HT-29 (cell line): ENCODE measurements at places on chromosomes 3 and 15.

- DNase-seq: no peak
Observed at GRCh38 chr3:59998058-59998457, 948.2 kb upstream of the CFAP20DC start.

- DNase-seq: no peak
Observed at GRCh38 chr3:113084777-113085176, 94.0 kb downstream of the GTPBP8 start.

DNA sequence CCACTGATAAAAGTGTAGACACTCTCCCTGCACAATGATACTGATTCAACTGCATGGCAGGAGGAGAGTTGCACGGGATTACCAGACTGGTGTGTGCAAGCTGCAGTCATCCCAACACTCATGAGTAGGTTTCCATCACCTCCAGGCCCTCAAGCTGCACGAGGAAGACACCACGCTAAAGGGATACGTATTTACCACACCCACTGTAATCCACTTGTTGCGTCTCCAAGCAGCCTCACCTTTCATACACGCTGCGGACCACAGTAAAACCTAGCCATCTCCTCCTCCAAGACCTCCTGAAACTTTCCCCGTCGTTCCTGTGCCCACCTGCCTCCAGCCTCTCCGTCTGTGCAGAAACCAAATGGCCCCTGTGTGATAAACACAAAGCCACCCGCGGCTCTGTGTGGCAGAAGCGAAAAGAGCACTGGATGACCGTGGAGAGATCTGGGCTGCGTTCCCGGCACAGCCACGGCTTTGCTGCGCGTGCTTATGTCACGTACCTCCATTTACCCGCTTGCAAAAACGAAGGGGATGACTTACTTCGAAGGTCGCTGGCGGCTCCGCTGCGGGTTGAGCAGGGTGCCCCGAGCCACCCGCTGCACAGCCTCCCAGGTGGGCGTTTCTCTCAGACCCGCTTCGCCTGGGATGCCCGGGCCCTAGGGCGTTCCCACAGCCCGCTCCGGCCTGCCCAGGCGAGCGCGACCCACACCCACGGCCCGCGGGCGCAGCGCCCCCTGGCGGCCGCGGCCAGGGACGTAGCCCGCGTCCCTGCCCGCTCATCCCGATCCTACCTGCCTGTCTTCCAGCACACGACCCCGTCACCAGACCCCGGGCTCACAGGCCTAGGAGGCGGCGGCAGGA, 643 bp downstream of the ABCC5 start:
- DNase-seq: peak; percentile 68

DNA sequence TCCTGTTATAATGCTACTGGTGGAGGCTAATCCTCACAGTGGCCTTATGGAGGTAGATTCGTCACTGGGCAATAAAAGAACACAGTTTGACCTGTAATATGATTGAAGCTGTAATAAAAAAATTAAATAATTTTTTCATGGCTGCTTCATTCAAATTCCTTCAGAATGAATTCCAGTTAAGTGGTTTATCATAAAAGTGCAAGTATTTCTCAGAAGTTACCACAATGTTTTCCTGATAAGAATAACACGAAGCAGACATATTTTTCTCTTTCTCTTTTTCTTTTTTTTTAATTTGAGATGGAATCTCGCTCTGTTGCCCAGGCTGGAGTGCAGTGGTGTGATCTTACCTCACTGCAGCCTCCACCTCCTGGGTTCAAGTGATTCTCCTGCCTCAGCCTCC, 15.6 kb downstream of the B4GALT4 start:
- no peak for DNase-seq
